Epithelial cell of alveolus of lung (primary cell): ENCODE measurements at places on chromosomes 2 and 18. TPM values are rescaled to one million over a fixed set of nuclear protein-coding genes. Genes with fewer than 3 reads are reported as not detected.

Gene LBH
- total RNA-seq = 31.1 and 39.8 TPM in 2 replicates

Gene KCNIP3
- 0.78 and 0.96 TPM in 2 replicates for total RNA-seq

Gene SIX3
- total RNA-seq = not detected in 2 replicates

Gene RSAD2
- total RNA-seq = 1.4 TPM in 1 of 2 replicates, not detected in the other

Gene LINC00305
- not detected in 2 replicates for total RNA-seq

Gene ADD2
- 0.88 and 1.4 TPM in 2 replicates for total RNA-seq

Gene NR4A2
- total RNA-seq = 1.0 and 57.6 TPM in 2 replicates

Gene NABP1
- 10.6 and 13.7 TPM in 2 replicates for total RNA-seq

Gene CDKL4
- total RNA-seq = 0.32 TPM in 1 of 2 replicates, not detected in the other

Gene GGCX
- total RNA-seq = 27.1 and 59.7 TPM in 2 replicates

Gene OLA1
- total RNA-seq = 83.7 and 101 TPM in 2 replicates

Gene DNAH7
- total RNA-seq = 0.08 and 1.3 TPM in 2 replicates

Gene GPAT2
- 0.08 and 4.9 TPM in 2 replicates for total RNA-seq

Gene GALNT14
- total RNA-seq = 0.56 and 3.4 TPM in 2 replicates

Gene FER1L5
- total RNA-seq = under 0.01 and 0.16 TPM in 2 replicates

Gene UGT1A4
- total RNA-seq = not detected in 2 replicates

Gene YWHAQ
- total RNA-seq = 281 and 358 TPM in 2 replicates

Gene NEU4
- total RNA-seq = 0.08 TPM in 1 of 2 replicates, not detected in the other

Gene PELI1
- 5.6 and 7.6 TPM in 2 replicates for total RNA-seq

Gene MAIP1
- 25.7 and 49.2 TPM in 2 replicates for total RNA-seq

Gene SERPINB5
- total RNA-seq = 1.0 and 1.8 TPM in 2 replicates

Gene IL1B
- 1.4 and 69.0 TPM in 2 replicates for total RNA-seq

Gene C18orf54
- total RNA-seq = 4.5 and 5.2 TPM in 2 replicates

Gene MC5R
- total RNA-seq = not detected in 2 replicates

Gene SLC38A11
- total RNA-seq = not detected in 2 replicates

Gene ARHGEF4
- 2.3 and 7.4 TPM in 2 replicates for total RNA-seq

Gene ABCB11
- not detected in 2 replicates for total RNA-seq

Gene RAPH1
- 12.9 and 22.1 TPM in 2 replicates for total RNA-seq

Gene CREG2
- 0.91 TPM in 1 of 2 replicates, not detected in the other for total RNA-seq

Gene HOXD10
- not detected in 2 replicates for total RNA-seq

Gene RAMP1
- 21.7 and 43.8 TPM in 2 replicates for total RNA-seq

Gene SRD5A2
- total RNA-seq = not detected in 2 replicates

Gene UPP2
- total RNA-seq = not detected in 2 replicates

Gene MPHOSPH10
- 20.4 and 22.4 TPM in 2 replicates for total RNA-seq

Gene MROH2A
- not detected in 2 replicates for total RNA-seq

Gene GALNT5
- total RNA-seq = 5.3 and 7.6 TPM in 2 replicates

Gene SPAG16
- 13.2 and 26.5 TPM in 2 replicates for total RNA-seq

Gene C1QL2
- not detected in 2 replicates for total RNA-seq

Gene GNAL
- total RNA-seq = 0.26 and 1.8 TPM in 2 replicates

Gene NEU2
- not detected in 2 replicates for total RNA-seq

Gene DYNAP
- not detected in 2 replicates for total RNA-seq

Gene VSNL1
- 0.26 TPM in 1 of 2 replicates, not detected in the other for total RNA-seq

Gene TRIM54
- 0.24 TPM in 1 of 2 replicates, not detected in the other for total RNA-seq

Gene RMC1
- total RNA-seq = 17.3 and 21.1 TPM in 2 replicates

Gene SOCS6
- 23.1 and 23.2 TPM in 2 replicates for total RNA-seq

Gene RNU2-63P
- not detected in 2 replicates for total RNA-seq

Gene TPO
- total RNA-seq = not detected in 2 replicates

Gene SKA1
- 3.7 and 15.9 TPM in 2 replicates for total RNA-seq
